Activated CD4-positive, alpha-beta memory T cell treated with anti-CD3 and anti-CD28 coated beads, Interleukin-2, amount 10 ng/mL, durations not matched to agents 7 days and 5 days (primary cell): ENCODE measurements at places on chromosomes 1 and 21. TPM values are rescaled to one million over a fixed set of nuclear protein-coding genes. Genes with fewer than 3 reads are reported as not detected.

CITED4 gene
- total RNA-seq, result 7.9 TPM

IFI6 gene
- 577 TPM for total RNA-seq

SLFNL1 gene
- total RNA-seq, result 0.33 TPM

SYT11 gene
- 30.7 TPM for total RNA-seq

AZIN2 gene
- total RNA-seq, result 4.5 TPM

C8B gene
- not detected for total RNA-seq

HES2 gene
- total RNA-seq, result 0.70 TPM

PPM1J gene
- total RNA-seq, result not detected

TCP10L gene
- 0.53 TPM for total RNA-seq

TMEM125 gene
- total RNA-seq, result not detected

MAP3K21 gene
- total RNA-seq, result 4.6 TPM

LIX1L gene
- 50.3 TPM for total RNA-seq

KCNH1 gene
- total RNA-seq, result not detected

SLC9C2 gene
- not detected for total RNA-seq

F5 gene
- total RNA-seq, result 8.9 TPM

MARCKSL1 gene
- total RNA-seq, result 26.4 TPM

NBPF6 gene
- total RNA-seq, result not detected

CR1L gene
- total RNA-seq, result not detected

ST6GALNAC3 gene
- not detected for total RNA-seq

ANKRD45 gene
- not detected for total RNA-seq

GBP6 gene
- total RNA-seq, result 0.38 TPM

SEC22B gene
- 23.1 TPM for total RNA-seq

HEYL gene
- not detected for total RNA-seq
